Central memory CD4-positive, alpha-beta T cell (primary cell): ENCODE measurements at places on chromosomes 3 and 15.

DNA sequence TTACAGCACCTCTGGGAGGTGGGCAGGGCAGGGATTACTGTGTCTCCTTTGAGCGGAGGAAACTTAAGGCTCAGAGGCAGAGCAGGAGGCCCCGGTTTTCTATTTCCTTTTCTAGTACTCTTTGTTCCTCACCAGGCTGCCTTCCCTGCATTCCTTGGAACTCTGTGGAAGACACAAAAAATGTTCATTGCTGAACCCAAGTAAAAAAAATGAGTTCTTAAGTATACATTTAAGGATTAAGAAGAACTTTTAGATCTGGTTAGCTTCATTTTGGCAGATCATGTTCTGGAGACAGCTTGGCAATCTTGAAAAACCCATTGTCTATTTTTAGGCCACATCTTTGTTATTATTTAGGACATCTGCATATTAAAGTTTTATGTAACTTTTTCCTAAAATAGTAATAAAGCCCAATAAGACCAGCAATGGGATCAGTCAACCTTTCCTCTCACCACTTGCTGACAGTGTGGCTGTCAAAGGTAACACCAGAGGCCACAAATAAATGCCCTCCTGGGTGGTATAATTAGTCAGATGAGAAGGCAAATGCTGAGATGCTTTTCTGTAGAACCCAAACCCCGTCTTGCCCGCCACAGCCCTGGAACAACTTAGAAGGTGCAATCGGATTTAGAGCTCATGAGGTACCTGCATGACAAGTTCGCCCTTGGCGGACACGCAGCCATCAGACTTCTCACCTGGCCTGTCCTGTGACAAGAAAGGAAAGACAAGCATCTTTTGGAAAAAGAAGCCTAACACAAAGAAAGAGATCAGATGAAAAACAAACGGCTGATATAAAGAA, 97.2 kb downstream of the DGKG start:
- DNase-seq = no peak

DNA sequence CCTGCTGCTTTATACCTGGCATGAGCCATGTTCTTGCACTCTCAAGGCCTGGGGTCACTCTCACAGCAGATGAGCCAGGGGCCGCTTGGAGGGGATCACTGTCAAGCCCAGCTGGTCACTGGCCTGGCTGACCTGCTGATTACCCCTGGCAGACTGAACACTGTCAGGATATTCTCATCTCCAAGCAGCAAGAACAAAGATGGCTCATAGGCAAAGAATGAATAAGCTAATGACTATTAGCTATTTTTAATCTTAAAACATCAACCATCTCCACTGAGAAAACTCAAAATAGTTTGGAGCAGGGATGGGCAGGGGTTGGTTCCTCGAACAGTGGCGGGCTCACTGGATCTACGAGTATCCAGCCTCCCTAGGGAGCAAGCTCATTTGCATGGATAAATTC, 64.4 kb upstream of the ACAN start:
- no peak for DNase-seq

DNA sequence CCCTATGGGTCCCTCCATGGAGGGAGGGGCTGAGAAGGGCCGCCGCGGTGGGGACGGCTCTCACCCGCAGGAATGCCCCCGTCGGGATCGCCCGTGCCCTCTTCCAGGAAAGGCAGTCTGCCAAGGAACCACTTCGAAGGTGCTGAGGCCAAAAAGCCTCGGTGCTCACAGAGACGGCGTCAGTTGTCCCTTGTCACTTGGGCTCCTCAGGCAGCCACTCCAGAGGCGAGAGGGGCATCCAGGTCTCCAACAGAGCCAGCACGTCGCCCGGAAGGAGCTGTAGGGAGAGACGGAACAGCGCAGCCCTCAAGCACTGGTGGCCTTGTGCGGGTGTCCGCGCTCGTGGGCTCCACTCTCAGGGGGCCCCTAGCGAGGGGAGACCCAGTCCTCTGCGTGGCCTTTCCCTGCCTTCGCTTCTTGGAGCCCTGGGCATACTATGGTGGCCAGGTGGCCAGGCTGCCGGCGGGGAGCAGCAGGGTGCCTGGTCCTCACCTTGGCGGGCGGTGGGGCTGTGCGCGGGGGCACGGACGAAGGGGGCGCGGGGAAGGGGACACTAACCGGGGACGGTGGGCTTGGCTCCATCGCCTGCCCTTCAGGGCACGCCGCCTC, 994 bp downstream of the MESP1 start:
- no peak for DNase-seq

- DNase-seq = no peak
Measured at GRCh38 chr3:80785875-80786274, 975.6 kb downstream of the GBE1 start.

DNA sequence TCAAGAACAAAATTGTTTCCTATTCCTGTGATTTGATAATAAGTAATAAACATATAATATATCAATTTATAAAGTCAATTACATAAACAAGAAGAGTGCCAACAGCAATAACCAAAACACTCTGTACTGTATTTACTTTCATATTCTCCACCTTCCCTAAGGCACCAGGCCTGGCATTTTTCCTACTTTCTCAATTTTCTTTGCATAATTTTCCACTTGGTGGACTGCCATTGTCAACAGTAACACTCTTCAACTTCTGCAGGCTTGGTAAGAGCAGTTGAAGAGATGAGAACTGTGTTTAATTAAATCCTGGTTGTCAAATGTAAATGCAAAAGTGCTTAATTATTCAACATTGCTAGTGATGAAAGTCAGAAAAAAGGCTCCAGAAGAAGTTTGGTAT, 229.8 kb upstream of the PLSCR5 start:
- no peak for DNase-seq

- peak; percentile 19 for DNase-seq
Measured at GRCh38 chr3:71709908-71710511, 15.2 kb downstream of the EIF4E3 start.

- DNase-seq = no peak
Measured at GRCh38 chr3:70972855-70973254, 610.7 kb downstream of the FOXP1 start.

- DNase-seq = no peak
Measured at GRCh38 chr15:34993877-34994276, 5.8 kb upstream of the ZNF770 start.

- DNase-seq = no peak
Measured at GRCh38 chr3:108389372-108389771, 93.0 kb downstream of the HHLA2 start.

DNA sequence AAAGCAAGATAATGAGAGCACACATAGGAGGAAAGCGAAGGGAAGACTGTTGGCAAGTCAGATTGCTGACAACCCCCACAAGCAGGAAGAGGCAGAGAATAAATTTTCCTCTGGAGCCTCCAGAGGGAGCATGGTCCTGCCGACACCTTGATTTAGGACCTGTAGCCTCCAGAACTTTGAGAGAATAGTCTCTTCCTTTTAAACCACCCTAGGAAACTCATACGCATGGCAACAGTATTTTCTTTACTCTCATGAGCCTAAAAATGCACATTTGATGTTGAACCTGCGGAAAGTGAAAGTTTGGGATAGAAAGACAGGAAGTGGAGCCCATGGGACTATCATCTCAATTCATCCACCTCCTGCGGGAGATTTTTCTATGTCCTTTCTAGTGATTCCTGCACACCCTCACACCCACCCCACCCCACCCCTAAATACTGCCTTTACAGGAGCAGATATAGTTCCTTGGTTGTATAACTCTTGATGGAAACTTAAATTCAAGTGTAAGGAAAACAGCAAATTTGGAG, 116.7 kb upstream of the LPP start:
- no peak for DNase-seq

- no peak for DNase-seq
Measured at GRCh38 chr15:55349282-55349681, 30.3 kb downstream of the PIGB start.

DNA sequence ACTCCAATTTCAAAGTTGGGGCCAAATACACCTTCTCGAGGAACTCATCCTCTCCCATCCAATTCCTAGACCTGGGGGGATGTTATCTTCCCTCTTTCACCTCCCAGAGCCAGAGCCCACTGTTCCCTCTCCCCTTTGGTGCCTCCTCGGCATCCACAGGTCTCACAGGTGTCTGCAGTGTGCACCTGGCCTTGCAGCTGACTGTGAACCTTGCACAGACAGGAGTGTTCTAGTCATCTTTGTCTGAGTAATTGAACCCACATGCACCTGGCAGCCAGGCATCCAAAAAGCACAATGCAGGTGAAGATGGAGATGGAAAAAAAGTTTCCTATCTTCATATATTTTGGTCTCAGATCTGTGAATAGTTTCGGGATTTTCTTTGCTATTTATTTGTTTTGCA, 30.8 kb downstream of the PCOLCE2 start:
- no peak for DNase-seq

DNA sequence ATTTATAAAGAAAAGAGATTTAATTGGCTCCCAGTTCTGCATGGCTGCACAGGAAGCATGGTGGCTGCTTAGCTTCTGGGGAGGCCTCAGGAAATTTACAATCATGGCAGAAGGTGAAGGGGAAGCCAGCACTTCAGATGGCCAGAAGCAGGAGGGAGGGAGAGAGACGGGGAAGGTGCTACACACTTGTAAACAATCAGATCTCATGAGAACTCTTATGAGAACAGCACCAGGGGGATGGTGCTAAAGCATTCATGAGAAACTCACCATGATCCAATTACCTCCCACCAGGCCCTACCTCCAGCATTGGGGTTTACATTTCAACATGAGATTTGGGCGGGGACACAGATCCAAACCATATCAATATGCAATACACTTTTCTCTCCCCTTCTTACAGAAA, 73.7 kb downstream of the ECT2 start:
- no peak for DNase-seq

GRCh38 chr15:25849157-25849921, 13.8 kb downstream of the ATP10A start:
- DNase-seq = no peak

GRCh38 chr3:125076464-125076863, 20.7 kb upstream of the HEG1 start:
- no peak for DNase-seq

DNA sequence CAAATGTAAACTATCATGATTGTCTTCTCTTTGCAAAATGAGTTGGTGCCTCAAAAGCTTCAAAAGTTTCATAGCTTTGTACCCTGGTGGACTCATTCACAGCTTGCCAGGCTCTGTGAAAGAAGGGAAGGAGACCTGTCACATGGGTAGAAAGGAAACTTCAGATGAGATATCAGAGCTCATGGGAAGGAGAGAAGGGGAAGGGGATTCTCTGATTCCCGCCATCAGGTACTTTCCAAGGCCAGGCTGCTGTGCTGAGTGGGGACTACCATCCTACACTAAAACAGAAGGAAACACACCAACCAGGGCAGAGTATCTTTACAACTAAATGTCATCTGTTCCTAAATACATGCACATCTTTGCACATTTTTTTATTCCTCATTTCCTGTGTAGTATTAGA, 9.2 kb downstream of the ILDR1 start:
- no peak for DNase-seq

DNA sequence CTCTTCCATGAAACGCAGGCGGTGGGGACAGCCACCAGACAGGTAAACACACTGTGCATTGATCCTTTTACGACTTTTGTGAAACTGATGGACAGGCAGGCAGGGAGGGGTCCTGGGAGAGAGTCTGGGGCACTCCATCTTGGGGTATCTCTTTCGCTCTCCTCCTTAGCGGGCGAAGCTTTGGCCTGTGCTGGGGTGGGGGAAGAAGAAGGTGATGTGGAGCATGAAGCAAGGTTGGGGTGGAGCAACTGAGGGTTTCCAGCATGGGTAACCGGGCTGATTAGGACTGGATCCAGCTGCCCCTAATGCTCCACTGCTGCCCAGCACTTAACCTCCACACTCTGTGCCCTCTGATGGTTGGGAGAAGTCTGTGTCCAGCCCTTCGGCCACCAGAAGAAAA, 25.6 kb downstream of the MUC20 start:
- no peak for DNase-seq

DNA sequence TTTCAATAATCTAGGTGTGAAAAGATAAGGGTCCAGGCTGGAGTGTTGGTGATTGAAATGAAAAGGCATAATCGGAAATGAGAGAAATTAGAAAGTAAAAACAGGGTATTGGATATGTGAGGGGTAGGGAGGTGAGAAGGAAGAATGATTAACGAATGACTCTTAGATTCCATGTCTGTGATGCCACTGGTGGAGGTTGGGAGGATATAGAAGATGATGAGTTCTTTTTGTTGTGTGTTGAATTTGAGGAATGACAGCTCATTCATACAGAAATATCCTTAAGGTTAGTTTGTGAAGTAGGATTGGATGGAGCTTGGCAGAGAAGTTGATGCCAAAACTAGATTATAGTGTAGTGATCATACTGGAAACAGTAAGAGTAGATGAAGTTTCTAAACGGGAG, 72.2 kb upstream of the CCNL1 start:
- no peak for DNase-seq

GRCh38 chr3:189714991-189715961, 84.1 kb downstream of the TP63 start:
- no peak for DNase-seq

DNA sequence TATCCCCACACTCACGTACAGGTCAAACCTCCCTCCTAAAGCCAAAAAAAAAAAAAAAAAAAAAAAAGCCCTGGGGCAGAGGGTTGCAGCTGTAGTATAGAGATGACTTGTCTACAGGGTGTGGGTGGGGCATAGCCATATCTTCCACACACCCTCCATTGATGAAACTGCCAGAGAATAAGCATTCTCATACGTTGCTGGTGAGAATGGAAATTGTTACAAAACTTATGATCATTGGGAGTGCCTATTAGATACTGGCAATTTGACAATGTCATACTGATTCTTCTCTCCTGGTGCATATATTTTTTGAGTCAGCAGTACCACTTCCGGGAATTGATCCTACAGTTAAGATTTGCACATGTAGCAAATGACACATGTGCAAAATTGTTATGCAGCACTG, 11.0 kb upstream of the CTNNB1 start:
- no peak for DNase-seq

GRCh38 chr3:86995537-86995936, 4.6 kb upstream of the VGLL3 start:
- no peak for DNase-seq

- DNase-seq = no peak
Measured at GRCh38 chr3:164723396-164723795, 354.9 kb downstream of the SI start.

DNA sequence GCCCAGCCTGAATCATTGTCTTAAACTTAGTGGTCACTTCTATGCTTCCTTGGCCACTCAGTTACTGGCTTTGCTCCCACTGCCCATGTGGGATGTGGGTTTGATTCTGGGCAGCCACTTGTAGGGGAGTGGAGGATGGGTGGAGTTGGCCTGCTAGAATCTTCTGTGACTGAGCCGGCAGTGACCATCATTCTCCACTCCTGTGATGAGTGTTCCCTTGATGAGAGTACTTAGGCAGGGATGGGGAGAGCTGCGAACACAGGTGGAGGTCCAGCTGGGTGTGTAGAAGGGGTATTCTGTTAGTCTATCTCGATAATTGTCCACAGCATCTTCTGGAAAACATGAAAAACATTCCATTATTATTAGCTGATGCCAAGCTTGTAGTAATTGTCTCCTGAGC, 8.0 kb downstream of the TM6SF1 start:
- DNase-seq = no peak

DNA sequence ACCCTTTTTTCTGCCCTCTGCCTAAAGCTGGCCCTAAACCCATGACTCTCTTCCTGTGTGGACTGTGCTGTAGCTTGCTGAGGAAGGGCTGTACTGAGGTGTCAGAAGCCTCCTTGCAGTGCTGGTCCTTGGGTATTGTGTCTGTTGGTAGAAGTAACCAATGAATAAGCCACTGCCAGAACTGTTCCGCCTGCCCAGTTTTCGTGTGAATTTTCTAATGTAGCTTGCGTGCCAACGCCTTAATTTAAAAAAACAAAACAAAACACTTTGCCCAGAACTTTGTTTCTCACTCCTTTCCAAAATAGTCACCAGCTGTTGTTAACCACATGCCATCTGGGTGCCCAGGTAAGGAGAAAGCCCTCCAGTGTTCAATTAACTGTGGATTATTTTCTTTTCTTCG, 101.9 kb downstream of the KLHL25 start:
- no peak for DNase-seq

GRCh38 chr3:144482876-144483275, 511.3 kb downstream of the DIPK2A start:
- DNase-seq = no peak
